ENCODE measurements at places on chromosomes 16 and 17. TPM values are rescaled to one million over a fixed set of nuclear protein-coding genes. Genes with fewer than 3 reads are reported as not detected.
A peak's percentile ranks its signal among the peaks of the same experiment; 100 is the strongest.

DNA sequence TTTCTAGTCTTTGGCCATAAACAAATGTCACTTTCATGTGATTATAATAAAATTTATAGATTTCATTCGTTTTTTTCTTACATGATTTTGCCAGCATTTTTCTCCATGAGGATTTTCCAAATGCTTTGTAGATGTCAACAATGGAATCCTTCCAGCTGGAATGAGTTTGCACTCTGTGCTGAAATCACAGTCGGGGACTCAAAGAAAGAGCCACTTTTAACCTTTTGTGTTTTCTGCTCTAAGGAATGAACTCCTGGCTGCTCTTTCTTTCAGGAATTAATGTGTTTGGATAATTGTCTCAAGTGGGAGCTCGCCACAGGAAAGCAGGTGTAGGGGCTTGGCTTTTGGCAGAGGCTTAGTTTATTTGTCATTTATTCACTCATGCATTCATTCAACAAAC, 372.3 kb upstream of the SALL1 start:
- H3K4me1 ChIP-seq = no peaks in the 10 kb centered on the region
- H3K27ac ChIP-seq = no peak overlapping the region
- no peak overlapping the region for H3K4me3 ChIP-seq
- no peaks in the 10 kb centered on the region for H3K36me3 ChIP-seq

- no peak for DNase-seq
- no peaks in the 10 kb centered on the region for H3K36me3 ChIP-seq
- H3K27me3 ChIP-seq = no peaks in the 10 kb centered on the region
- no peak overlapping the region for H3K4me3 ChIP-seq
- H3K27ac ChIP-seq = no peak overlapping the region
- no peaks in the 10 kb centered on the region for H3K4me1 ChIP-seq
Measured at GRCh38 chr16:34802848-34803599, 1343.6 kb downstream of the TP53TG3F start.

MLKL gene
- total RNA-seq = 23.7 TPM

DNA sequence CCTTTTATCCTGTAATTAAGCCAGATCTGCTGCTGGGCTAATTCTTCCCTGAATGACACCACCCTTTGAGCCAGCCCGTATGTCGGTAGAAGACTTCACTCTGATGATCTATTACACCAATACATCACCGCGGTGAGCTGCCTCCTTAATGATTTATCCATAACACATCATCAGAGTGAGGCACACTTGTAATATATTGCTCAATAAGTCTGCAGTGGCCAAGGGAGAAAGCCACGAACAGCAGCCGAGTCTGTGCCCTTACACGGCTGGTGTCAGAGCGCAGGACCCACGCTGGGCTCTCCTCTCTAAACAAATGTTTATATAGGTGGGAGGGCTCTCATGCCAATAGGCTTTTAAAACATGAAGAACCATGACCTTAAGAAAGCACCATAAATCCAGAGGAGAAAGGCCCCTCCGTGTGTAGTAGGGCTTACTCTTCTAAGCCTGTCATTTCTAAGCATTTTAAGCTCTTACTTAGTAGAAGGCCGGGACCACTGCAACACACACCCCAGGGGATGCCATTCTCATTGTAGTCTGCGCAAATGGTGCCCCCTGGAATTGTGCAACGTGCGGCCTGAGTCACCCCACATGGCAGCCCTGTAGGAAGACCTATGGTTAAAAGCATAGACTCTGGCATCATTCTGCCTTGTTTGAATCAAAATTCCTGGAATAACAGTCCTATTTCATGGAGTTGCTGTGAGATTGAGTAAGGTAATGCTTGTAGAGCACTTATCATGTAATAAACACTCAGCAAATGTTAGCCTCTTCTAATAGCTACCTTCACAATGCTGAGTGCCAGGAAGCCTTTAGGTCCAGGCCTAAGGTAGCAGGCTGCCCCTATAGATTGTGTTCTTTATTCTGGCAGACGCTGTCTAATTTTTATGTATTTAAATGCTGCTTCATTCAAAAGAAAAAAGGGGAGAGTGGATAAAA, 26.1 kb downstream of the MRPS23 start:
- no peaks in the 10 kb centered on the region for H3K27me3 ChIP-seq
- H3K4me3 ChIP-seq = no peak overlapping the region
- no peak overlapping the region for H3K27ac ChIP-seq
- no peaks in the 10 kb centered on the region for H3K4me1 ChIP-seq
- no peaks in the 10 kb centered on the region for H3K36me3 ChIP-seq
- no peak for DNase-seq

CCL14 gene
- 224 TPM for total RNA-seq

SEZ6 gene
- not detected for total RNA-seq

GUCY2D gene
- total RNA-seq = not detected

DNA sequence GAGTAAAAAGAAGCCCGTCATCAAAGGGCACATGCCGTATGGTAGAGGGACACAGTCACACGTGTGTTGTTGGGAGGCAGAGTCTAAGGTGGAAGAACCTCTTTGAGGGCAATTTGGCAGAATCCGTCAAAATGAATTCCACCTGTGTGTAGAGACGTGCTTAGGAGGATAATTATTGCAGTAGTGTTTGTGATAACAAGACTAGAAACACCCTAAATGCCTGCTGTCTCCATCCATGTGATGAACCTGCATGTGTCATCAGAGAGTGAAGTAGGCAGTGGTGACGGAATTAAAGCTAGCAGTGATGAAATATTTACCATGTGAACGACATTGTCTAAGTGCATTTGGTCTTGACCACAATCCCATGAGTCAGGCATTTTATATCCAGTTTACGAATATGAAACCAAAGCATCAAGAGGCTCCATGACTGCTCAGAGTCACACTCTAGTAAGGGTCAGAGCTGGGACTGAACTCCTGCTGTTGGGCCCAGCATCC, 61.3 kb upstream of the ADORA2B start:
- H3K27ac ChIP-seq = no peak overlapping the region
- H3K4me1 ChIP-seq = no peaks in the 10 kb centered on the region
- no peaks in the 10 kb centered on the region for H3K36me3 ChIP-seq
- no peak overlapping the region for H3K4me3 ChIP-seq

DNA sequence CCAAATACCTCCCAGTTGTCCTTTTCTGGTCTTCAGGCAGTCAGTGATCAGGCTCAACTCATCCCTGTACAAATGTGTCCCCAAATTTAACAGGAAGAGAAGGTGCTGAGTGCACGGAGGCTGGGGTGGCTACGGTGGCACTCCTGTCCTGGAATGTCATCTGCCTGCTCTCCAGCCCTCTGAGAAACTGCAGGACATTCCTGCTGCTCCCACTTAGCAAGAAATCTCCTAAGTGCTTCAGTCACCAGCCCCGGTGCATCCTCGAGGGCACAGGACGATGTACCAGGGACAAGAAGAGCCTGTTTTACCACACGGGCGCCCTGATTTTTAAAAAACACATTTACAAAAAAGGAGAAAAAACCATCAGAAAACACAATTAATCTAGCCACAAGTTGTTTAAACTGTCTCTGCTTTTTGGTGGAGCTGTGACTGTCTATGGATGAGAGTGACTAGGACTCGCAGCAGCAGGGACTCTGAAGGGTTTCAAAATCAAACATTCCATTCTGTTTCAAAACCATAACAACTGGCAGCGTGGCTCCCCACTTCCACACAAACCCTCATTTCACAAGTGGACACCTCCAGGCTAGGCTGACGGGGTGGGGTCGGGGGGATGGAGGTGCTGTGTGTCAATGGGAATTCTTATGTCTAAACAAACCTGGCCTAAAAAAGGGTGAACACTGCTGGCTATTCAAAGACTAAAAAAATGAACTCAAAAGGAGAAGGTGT, 65.3 kb upstream of the CNEP1R1 start:
- no peak for DNase-seq
- no peak overlapping the region for H3K27ac ChIP-seq

DNA sequence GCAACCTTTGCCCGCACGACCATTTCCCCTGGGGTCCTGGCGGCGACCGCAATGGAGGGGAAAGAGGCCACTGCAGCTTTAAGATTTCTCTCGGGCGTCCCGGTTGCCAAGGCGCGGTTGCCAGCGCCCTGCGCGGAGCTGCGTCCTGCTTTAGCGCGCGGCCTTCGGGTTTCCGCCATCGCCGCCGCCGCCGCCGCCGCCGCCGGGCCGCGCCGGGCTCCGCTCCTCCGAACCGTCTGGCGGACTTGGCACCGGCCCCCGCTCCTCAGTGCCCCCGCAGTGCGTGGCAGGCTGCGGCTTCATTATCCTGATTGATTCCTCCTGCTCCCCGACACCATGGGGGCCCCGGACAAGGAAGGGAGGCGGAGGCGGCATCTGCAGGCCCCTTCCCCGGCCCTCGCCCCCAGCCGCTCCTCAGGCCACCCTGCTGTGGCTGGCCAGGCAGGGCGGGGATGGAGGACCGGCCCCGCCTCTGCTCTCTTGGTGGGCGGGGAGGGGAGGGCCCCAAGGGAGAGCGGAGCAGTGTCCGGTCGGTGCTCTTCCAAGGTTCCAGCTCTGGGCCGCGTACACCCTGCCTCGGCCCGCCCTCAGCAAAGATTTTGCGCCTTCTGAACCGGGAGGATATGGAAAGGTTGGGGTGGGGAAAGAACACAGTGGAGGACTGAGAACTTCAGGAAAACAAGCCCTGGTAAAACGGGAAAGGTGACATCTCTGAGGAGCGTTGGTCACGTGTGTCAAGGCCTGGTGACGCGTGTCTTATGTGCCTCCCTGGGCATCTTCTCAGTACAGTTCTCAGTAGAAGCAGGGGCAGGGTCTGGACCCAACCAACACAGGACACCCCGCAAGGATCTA, 34.0 kb downstream of the NEUROD2 start:
- H3K4me3 ChIP-seq = peak overlapping the region; percentile 82
- no peaks in the 10 kb centered on the region for H3K27me3 ChIP-seq
- H3K36me3 ChIP-seq = peaks cover 1% of the 10 kb centered on the region
- peak; percentile 87 for DNase-seq
- no peaks in the 10 kb centered on the region for H3K4me1 ChIP-seq

OR1A1 gene
- not detected for total RNA-seq

DNA sequence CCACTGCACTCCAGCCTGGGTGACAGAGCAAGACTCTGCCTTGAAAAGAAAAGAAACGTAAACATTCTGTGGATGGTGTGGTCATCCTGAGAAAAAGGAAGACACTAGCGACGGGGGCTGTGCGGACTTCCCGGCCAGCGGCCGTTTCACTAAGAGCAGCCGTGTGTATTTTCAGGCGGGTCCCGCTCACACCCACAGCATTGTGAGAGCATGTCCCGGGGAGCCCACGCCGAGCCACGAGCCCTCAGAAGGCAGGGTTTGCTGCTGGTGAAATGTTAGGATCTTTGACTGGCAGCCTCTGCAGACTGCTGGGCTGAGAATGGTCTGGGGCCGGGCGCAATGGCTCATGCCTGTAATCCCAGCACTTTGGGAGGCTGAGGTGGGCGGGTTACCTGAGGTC, 40.3 kb downstream of the LMF1 start:
- H3K4me3 ChIP-seq = no peak overlapping the region
- H3K27ac ChIP-seq = no peak overlapping the region
- no peaks in the 10 kb centered on the region for H3K4me1 ChIP-seq
- H3K27me3 ChIP-seq = no peaks in the 10 kb centered on the region
- H3K36me3 ChIP-seq = no peaks in the 10 kb centered on the region

IL4R gene
- total RNA-seq = 138 TPM

CCDC92B gene
- total RNA-seq = 0.18 TPM

- H3K27ac ChIP-seq = no peak overlapping the region
- no peaks in the 10 kb centered on the region for H3K27me3 ChIP-seq
Measured at GRCh38 chr17:64787255-64787920, 125.3 kb upstream of the SMURF2 start.

DNA sequence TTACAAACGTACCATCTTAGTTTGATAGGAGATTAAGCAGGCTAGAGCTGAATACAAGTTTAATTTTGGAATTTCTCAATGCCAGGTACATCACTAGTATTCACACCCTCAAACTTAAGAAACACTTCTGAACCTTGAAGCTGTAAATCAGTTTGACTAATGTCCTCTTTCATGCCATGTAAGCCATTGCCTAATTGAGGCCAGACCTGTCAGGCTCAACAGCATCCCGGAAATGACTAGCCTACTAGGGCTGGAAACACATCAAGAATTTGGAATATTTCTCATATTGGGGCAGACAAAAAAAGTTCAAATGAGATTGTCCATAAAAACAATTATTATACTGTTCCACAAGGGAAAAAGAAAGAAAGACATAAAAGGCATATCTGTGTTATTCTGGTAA, 1.7 kb downstream of the USP32 start:
- no peak overlapping the region for H3K27ac ChIP-seq
- no peaks in the 10 kb centered on the region for H3K4me1 ChIP-seq

DNA sequence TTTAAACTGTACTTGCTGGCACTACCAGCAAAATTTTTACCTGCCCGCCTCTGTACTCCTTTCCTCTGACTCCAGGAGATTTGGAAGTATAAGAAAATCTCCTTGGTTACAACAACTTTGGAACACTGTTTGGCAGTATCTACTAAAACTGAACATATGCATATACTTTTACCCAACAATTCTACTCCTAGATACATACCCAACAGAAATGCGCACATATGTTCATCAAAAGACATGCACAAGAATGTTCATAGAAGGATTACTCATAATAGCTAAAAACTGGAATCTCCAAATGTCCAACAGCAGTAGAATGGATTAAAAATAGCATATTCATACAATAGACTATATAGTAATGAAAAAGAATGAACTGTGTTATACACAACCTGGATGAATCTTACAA, 21.7 kb upstream of the MED13 start:
- no peaks in the 10 kb centered on the region for H3K36me3 ChIP-seq
- H3K27ac ChIP-seq = no peak overlapping the region

DNA sequence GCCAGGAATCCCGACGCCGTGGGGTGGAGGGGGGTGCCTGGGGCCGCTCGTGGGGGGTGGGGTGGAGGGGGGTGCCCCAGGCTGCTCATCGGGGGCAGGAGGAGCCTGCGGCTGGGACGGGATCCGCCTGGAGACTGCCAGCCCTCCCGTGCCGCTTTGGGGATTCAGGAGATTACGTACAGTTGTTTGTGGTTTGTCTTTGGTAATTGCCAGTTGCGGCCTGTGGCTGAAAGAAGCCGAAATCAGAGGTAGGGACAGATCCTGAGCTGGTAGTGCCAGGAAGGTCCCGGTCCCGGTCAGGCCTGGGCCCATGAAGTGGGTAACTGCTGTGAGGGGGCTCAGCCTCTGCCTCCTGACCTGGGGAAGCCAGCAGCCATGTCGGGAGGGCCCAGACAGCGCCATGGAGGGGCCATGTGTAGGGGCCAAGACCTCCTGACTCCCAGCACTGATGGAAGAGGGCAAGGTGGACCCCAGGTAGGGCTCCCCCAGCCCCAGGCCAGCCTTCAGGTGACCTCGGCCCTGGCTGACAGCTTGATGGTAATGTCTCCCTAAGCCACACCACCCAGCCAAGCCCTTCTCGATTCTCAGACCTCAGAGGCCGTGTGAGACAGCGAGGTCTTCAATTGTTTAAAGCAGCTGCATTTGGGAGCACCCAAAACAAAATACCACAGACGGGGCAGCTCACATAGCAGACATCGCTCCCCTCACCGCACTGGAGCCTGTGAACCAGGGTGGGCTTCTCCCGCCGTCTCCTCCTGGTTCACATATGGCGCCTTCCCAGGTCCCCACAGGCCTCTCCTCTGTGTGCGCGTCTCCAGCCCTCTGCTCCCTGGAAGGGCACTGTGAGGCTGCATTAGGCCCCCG, 34.9 kb upstream of the SSTR5 start:
- no peaks in the 10 kb centered on the region for H3K36me3 ChIP-seq
- H3K4me1 ChIP-seq = no peaks in the 10 kb centered on the region
- no peak overlapping the region for H3K4me3 ChIP-seq
- DNase-seq = no peak
- H3K27ac ChIP-seq = no peak overlapping the region

GRCh38 chr17:57379237-57379894, 123.0 kb downstream of the MSI2 start:
- no peak overlapping the region for H3K4me3 ChIP-seq
- no peak overlapping the region for H3K27ac ChIP-seq
- no peaks in the 10 kb centered on the region for H3K27me3 ChIP-seq
- no peaks in the 10 kb centered on the region for H3K4me1 ChIP-seq

NME2 gene
- total RNA-seq = 366 TPM
